ENCODE measurements at places on chromosomes 6 and 20.

DNA sequence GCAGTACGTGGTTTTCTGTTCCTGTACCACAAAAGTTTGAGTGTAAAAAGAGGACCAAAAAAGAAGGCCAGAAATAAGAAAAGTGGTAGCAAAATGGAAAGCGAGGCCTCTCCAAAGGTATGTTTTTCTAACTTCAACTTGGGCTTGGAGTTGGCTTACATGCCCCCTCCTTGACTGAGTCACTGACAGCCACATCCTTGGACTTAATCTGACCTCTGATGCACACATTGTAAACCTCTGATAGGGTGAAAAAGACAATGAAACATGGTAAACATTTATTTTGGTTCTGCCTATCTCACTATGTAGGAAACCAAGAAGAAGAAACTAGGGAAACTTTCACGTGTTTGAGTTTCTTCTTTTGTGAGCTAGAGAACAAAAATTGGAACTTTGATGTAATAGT is 503.2 kb upstream of the ID4 start:
- DNase-seq: no peak

DNA sequence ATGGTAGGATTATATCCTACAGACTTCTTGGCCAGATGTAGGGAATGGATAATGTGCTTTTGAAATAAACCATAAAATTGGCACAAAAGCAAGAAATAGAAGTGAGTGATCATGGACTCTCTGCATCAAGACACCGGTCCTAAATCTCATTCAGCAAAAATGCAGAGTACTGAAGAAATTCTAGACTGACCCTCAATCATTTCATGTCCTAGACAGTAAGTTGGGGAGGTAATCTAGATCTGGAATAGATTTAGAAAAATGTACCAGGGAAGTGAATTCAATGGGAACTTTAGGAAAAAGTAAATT is 69.7 kb upstream of the ADTRP start:
- no peak for DNase-seq

DNA sequence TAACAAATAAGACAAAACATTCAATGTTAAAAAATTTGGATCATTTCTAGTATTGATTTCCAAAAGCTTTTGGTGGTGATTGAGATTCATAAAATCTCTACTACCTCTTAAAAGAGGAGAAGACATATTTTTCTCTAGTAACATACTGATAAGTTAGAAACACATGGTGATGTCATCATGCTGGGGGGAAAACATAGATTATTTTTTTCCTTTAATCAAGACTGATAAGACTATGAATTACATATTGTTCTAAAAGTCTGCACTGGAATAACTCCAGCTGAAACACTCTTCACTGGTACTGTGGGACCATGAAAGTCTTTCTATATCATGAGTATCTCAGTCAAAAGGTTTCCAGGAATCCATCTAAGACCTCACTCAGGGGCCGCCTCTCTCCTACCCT is 515.8 kb downstream of the PRKN start:
- no peak for DNase-seq

DNA sequence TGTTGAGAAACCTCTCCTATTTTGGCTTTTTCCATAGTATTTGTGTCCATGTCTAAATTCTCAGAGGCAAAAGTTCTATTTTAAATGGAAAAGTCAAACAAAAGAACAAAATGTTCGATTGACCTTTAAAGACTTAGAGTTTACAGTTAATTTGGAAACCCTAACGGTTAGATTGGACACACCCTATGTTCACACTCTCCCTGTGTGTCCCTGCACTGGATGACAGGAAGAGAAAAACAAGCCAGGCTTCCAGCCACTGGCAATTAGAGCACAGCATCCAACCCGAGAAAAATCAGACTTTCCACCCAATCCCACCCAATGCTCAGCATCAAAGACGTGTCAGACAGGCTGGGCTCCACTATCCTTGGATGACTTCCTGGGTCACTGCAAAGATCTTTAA is 241.3 kb downstream of the TBXT start:
- DNase-seq: no peak

- no peak for DNase-seq
Measured at GRCh38 chr20:19265646-19266374, 53.4 kb downstream of the SLC24A3 start.

DNA sequence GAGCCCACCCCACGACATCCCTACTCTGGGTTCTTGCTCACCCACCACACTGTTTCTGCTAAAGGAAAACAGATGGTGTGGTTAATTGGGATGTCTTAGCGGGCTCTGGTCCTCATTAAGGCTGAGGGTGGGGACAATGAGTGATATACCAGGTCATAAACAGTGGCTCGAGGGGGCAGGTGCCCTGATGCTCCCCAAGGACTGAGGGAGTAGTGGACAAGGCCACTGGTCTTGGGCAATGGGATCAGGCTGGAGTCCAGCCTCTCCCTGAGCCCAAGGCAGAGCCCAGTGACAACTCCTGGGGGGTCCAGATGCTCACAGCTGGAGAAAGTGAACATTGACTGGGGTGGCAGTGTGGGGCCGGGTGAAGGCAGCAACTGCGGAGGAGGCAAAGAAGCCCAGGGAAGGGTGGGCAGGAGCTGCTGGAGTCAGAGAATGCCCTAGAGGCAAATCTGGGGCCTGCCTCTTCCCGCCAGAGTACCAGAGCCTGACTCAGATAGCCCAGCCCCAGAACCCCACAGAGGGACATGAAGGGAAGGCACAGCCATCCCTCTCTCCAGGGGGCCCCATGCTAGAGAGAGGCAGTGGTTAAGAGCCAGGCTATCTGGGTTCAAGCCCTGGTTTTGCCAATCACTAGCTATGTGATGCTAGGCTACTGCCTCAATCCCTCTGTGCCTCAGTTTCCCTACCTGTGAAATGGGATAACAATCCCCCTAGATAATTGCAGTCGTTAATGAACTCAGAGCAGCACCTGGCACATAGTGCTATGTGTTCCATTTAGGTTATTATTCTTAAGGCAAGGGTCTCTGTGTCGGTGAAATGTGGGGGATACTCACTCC is 72.3 kb downstream of the MRPL14 start:
- no peak for DNase-seq

DNA sequence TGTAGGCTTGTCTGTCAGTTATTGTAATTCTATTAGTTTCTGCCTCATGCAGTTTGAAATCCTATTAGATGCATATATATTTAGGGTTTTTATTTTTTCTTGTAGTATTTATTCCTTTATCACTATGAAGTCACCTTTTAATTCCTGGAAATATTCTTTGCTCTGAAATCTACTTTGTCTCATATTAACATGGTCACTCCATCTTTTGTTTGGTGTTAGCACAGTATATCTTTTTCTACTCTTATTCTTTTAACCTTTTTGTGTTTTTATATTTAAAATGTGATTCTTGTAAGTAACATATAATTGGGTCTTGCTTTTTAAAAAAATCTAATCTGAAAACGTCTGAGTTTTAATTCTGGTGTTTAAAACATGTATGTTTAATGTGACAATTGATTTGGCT is 121.6 kb downstream of the GJA10 start:
- DNase-seq: no peak

DNA sequence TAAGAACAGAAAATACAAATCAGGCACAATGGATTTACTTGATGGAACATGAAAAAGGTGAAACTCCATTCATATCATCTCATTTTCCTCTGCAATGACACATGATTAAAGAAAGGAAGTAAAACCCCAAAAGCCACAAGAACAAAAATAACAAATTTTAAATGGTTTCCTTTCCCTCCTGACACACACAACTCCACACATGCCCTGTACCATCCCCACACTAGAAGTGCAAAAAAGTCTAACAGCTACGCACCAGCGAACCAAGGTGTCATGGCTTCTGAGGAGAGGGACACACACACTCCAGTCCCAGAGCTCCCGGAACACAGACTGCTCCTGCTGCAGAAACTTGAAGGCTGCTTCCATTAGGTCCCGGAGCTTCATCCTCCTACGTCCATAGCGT is 25.3 kb downstream of the MDN1 start:
- DNase-seq: no peak

- DNase-seq: no peak
Measured at GRCh38 chr6:151095538-151096254, 144.1 kb upstream of the AKAP12 start.

- no peak for DNase-seq
Measured at GRCh38 chr6:170177772-170178560, 112.9 kb downstream of the DLL1 start.

DNA sequence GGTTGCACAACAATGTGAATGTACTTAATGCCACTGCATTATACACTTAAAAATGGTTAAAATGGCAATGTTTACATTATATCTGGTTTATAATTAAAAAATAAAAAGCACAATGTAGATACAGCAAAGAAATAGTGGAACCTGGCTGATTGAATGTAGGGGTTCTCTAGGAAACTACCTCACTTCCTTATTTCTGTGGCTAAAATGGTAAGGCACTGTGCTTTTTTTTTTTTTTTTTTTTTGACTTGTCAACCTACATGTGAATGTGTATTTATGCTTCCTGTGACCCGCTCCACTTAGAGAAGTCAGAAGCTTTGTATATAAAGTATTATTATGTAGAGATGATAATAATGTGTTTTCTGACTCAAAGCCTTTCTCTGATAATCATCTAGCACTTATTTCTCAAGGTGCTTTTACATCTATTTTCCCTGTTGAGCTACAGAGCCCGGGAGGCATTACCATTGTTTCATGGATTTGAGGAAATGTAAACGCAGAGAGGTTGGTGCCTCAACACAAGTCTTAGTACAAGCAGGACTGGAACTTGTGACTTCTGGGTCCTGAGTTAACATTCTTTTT is 55.0 kb downstream of the SOX4 start:
- no peak for DNase-seq

DNA sequence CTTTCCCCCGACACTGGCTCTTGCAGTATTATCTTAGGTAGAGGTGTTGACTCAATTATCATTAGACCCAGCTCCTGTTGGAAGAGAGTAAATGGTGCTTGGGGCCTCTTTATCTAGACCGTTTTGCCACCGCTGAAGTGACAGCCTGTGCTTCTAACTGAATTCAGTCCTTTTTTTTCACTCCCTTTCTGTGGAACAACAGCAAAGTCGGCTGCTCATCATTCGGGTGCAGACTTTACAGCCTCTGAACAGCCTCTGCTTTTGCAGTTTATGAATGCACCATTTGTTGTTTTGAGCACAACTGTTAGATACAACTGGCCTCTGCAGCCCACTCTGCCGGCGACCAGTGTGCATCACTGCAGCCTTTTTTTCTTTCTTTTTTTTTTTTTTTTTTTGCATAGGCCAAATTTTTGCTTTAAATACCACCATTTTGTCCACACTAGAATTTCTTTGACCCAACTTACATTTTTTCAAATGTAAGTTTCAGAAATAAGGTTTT is 35.8 kb downstream of the RREB1 start:
- DNase-seq: no peak

GRCh38 chr6:130381012-130381411 is 15.2 kb downstream of the TMEM200A start:
- no peak for DNase-seq

DNA sequence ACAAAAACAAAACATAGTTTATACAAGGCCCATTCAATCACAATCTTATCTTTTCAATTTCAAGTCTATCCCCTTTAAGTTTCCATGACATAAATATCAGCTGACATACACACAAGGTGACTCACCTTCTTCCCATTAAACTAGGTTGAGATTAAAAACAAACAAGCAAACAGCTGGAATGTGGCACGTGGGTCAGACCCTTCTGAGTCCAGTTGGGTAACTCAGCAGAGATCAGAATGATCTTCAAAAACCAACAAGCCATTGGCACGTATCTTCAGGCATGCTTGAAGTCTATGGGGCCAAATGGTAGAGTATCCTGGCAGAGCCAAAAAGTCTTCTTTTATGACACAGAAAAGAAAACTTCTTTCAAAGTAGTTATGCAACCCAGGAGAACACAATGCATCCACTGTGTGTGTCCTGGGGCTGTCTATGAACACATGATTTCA is 603.5 kb upstream of the CITED2 start:
- DNase-seq: no peak

DNA sequence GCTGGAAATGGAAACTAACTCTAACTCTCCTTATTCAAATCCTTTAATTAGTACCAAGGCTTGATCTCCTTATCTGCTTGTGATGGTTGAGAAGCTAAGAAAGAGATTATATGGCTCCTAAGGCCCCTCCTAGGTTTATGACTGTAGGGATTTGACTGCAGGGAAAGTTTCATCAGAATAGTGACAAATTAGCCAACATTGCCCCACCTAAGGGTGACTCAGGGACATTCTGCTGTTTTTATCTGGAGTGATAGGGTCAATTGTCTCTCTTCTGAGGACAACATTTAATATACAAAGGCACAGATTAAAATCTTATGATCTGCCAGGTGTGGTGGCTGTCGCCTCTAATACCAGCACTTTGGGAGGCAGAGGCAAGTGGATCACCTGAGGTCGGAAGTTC is 138.1 kb upstream of the MARCKS start:
- no peak for DNase-seq

DNA sequence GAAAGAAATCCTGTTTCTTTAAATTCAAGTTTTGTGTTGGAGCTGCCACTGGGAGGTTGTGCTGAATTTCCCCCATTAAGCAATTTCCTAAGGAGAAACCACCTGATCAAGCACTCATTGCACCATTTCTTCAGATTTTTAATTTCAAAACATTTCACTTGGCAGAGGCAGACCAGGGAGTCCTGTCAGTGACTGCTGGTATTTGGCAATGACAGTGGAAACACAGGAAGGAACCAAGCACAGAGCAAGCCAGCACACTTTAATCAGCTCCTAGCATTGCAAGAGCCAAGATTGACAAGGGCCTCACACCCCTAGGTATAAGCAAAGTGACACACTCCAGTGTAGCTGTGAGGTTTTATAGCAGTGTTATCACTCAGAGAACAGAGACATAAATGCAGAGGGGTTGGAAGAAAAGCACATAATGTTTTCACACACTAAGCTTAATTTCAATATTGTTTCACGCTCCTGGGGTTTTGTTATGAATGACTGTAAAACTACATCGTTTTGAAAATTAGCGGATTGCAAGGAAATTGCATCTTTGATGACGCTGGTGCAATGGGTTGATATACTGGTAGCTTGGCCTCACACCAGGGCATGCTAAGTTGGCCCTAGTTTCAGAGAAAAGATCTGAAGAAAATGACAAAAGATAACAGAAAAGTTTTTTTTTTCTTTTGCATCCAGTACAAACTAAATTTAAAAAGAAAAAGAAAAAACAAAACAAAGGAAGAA is 768.4 kb downstream of the TFAP2A start:
- DNase-seq: no peak

- no peak for DNase-seq
Measured at GRCh38 chr6:7920425-7920824, 9.8 kb upstream of the TXNDC5 start.

GRCh38 chr20:37911838-37912281 is 8.9 kb downstream of the VSTM2L start:
- DNase-seq: no peak

GRCh38 chr6:49906526-49906925 is 40.2 kb upstream of the CRISP1 start:
- no peak for DNase-seq

GRCh38 chr6:34957231-34957783 is 68.3 kb downstream of the ANKS1A start:
- DNase-seq: no peak

GRCh38 chr20:10671221-10671918 is 2.4 kb downstream of the JAG1 start:
- no peak for DNase-seq

GRCh38 chr20:35866418-35867202 is 87.7 kb downstream of the SCAND1 start:
- DNase-seq: no peak

Measured in activated naive CD4-positive, alpha-beta T cell (primary cell).